ENCODE measurements at places on chromosomes 4 and X.

DNA sequence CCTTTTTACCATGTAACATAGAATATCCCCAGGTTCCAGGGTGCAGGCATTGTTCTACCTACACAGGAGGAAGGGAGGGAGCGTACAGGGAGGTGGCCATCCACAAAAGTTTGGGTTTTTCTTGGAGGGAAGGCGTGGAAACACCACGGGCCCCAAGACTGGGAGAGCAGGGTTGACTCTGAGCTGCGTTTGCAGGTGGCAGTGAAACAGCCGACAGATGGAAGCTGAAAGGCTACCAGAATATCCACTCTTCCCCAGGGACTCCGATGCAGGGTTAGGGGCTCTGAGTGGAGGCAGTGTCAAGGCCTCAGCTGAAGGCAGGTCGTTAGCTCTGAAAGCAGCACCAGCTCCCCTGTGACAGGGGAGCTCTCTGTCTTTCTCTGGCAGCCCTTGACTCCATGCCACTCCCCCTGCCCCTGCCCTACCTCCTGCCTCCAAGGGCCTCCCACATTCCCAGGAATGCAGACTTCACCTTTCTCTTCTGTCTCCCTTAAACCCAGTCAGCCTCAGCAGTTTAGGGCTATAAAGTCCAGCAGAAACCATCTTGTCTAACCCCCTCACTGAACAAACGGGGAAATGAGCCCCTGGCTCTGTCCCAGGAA is 14.0 kb upstream of the GLOD5 start:
- DNase-seq = no peak

GRCh38 chr4:35710343-35710742 is 534.0 kb downstream of the ARAP2 start:
- DNase-seq = no peak

GRCh38 chr4:64158648-64159326 is 250.5 kb downstream of the TECRL start:
- no peak for DNase-seq

DNA sequence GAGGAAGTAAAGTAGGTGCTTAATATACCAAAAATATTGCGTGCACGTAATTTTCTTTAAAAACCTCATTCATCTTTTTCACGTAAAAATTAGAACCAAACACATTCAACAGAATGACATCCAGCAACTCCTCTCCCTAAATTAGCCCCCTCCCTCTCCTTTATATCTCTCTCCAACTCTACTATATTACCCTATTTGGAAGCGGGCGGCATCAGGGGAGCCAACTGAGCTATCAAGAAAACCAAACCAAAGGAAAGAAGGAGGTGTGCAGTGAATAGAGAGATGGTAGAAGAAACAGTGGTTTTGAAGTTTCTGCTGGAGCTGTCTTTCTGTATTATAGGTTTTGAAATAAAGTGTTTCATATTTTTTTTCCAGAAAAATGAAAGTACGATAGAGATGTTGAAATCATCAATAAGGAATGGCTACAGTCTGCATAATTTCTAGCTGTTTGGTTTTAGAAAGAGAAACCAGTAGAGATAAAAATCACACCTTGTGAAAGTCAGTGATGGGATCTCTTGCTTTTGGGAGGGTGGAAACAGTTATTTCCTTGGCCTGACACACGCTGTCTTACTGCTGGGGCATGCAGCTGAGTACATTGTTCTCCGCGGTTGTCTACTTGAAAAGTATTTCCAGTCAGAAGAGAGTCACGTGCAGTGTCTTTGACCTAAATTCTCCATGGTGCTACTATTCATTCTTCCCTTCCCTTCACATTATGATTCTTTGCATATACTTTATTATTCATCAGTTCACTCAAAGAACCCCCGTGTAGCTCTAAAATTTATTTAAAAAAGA is 94.1 kb upstream of the WDR17 start:
- DNase-seq = no peak

GRCh38 chr4:142645475-142646108 is 200.5 kb downstream of the INPP4B start:
- DNase-seq = no peak

DNA sequence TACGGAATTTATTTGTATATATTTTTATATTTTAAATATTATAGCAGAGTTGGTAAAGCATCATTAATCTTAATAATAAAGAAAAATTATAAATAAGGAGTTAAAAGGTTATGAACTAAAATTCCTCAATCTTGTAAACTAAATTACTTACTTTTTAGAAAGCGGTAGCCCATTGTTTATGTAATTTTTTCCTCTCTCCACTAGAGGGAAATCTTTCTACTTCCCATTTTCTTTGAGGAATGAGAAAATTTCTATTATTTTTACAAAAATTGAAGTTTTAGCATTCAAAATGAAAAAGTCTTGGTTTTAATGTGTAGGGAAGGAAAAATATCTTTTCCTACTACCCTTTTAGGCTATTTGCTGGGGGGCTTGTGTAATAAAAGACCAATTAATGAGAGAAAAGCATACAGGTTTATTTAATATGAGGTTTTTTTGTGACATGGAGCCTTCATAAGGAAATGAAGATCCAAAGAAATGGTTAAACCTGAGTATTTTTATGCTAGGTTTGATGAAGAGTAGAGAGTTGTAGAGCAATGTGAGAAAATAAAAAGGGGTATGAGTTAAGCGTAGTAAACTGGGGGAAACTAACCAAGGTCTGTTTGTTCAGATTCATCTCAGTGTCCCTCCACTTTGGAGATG is 68.7 kb upstream of the ADAD1 start:
- no peak for DNase-seq

DNA sequence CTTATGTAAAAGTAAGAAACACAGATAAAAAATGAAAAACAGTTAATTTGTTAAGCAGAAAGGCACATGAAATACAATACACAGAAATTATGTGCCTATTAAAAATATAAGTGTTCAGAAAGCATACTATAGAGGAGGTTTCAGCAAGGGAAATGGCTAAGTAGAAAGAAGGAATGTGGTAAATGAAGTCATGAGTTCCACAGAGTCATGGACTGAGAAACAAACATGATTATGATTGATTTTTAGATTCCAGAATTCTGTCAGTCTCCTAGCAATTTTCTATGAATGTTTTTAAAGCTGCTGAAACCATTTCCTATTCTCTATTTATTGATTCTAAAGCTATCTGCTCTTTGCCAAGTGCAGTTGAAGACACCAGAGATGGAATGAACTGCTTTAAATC is 1398.4 kb downstream of the ARAP2 start:
- no peak for DNase-seq

DNA sequence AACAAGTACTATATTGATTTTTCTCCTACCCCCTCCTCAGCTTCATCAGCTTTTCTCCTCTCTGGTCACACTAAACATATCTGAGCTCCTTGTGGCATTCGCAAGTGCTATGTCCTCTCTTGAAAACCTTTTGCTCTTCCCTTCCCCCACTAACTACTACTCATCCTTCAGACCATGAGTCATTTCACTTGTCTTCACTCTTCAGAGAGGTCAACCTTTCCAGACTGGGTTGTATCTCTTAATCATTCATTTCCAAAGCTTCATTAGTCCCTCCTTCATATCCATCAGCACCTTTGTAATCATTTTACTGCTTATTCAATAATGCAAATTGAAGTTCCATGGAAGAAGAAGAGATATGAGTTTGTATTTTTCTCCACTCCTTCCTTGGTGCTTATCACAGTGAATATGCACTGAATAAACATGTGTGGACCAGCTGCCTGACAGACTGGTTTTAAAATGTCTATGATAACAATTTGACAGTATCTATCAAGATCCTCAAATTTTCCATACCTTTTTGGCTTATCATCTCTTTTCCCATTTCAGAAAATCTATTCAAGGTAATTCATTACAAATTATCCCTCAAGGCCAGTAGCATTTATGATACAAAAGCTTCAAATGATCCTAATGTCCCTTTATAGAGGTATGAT is 28.4 kb downstream of the DDX60L start:
- DNase-seq = no peak

- no peak for DNase-seq
Measured at GRCh38 chr4:100287534-100287933, 97.3 kb upstream of the DDIT4L start.

DNA sequence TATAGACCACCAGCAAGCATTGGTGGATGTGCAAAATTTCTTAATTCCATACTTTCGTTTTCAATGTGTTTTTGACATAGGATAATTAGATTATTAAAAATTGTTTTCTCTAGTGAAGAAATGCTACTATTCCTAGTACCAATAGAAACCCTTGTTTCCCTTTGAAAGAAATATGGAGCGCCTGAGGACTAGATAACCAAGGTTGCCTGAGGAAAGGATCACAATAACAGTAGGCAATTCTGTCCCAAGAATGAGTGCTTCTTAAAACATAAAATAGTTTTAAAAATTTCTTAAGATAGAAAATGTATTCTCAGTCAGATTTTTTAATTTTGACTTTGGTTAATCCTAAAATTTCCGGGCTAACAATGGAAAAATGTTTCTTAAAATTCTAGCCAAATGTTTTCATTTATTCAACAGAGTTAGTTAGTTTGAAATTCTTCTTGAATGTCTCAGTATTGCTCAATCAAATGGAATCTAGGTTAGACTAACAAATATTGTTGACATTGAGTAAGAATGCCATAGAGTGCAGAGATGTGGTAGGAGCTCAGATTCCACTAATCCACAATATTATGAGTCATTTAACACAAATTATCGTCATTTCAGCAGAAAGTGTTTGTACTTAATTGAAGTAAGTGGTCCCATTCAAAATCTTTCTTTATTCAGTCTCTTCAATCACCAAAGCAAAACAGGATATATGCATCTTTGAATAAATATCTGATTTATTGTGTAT is 666.0 kb downstream of the GRID2 start:
- no peak for DNase-seq

GRCh38 chr4:16757080-16757521 is 141.3 kb downstream of the LDB2 start:
- no peak for DNase-seq

- DNase-seq = no peak
Measured at GRCh38 chr4:114839986-114840385, 241.4 kb downstream of the UGT8 start.

DNA sequence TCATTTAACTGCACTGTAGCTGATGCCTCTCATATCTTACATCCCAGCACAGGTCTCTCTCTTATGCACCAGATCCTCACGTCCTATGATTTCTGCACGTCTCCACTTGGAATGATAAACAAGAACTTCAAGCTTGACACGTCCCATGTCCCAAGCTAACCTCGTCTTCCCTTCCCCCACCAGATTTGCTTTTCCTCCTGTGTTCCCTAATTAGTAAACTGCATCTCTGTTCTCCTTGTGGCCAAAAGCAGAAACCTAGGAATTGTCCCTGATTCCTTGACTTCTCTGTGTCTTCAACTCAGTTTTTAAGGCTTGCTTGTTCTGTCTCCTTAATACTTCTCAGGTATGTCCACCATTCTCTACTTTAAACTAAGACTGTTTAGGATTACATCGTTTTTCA is 171.9 kb downstream of the BMPR1B start:
- no peak for DNase-seq

- no peak for DNase-seq
Measured at GRCh38 chrX:117508021-117508420, 608.6 kb downstream of the KLHL13 start.

DNA sequence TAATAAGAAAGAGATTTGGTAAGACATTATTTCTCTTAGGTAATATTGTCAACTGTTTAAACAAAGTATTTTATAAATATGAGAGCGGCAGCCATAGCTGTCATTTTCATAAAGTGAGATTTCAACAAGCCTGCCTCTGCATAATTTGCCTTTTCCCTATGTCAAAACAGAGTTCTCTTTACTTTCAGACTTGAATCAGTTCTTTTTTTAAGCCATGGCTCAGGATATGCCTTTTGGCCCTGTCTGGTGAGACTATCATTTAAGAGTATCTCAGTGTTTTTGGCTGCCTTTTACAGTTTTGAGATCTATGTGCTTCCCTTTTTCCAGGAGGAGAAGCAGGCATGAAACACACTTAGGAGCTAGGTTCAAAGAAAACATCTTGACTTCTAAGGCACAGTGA is 7.5 kb upstream of the GUCY1A1 start:
- no peak for DNase-seq

DNA sequence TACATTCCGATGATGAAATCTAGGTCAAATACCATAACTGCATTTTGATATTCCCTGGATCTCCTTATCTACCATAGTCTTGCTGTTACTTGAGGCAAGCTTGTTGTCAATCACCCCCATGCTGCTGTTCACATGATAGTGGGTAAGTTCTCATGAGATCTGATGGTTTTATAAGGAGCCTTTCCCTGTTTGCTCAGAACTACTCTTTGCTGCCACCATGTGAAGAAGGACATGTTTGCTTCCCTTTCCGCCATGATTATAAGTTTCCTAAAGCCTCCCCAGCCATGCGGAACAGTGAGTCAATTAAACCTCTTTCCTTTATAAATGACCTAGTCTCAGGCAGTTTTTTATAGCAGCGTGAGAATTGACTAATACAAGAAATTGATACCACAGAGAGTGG is 432.0 kb downstream of the GLUD2 start:
- DNase-seq = no peak

- DNase-seq = no peak
Measured at GRCh38 chr4:182091128-182091527, 152.1 kb upstream of the TENM3 start.

- no peak for DNase-seq
Measured at GRCh38 chr4:41364876-41365275, 108.1 kb downstream of the UCHL1 start.

DNA sequence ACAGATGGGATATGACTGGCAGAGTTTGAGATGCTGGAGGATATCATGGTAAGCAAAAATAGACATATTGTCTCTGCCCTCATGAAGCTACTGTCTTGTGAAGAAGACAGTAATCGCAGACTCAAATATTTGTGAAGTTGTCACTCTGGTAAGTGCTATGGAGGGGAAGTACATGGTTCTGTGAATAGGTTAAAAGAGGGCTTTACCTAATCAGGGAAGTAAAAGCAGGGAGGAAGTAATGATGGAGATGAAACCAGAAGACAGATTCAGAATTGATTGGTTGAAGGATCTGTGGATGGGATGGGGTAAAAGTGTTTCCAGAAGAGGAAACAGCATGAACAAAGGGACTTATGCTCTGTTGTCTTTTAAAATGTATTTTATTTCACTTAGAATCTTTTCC is 19.3 kb upstream of the MAGED1 start:
- DNase-seq = no peak

- no peak for DNase-seq
Measured at GRCh38 chr4:1379801-1380331, 26.4 kb downstream of the NKX1-1 start.

DNA sequence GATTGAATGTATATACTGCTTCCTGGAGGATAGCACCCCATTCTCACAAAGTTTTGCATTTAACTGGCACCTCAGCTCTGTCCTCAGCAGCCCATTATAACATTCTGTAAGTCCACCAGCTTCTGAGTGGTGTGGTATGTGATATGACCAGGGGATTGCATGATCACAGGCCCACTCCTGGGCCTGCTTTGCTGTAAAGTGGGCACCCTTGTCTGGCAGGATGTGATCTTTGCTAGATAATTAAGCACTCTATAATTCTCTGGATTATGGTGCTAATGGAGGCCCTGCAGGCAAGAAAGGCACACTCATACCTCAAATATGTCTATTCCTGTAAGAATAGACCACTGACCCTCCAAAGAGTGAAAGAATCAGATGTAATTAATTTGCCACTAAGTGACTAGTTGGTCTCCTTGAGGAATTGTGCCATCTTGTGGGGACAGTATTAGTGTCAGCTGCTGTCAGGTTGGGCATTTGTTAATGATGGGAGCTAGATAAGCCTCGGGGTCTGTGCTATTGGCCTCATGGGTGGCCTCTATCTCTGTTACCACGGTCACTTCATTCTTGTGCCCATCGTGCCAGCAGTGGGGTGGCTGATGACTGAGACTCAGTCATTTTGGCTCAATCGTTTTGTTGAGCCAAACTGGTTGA is 2.2 kb upstream of the CFI start:
- no peak for DNase-seq

GRCh38 chr4:3414421-3415279 is 27.1 kb upstream of the HGFAC start:
- no peak for DNase-seq

GRCh38 chrX:18755651-18756050 is 48.2 kb downstream of the PPEF1 start:
- DNase-seq = no peak
